ENCODE measurements at places on chromosomes 5 and 9.

GRCh38 chr9:33101104-33101951 is 24.9 kb upstream of the SMU1 start:
- no peak for DNase-seq

DNA sequence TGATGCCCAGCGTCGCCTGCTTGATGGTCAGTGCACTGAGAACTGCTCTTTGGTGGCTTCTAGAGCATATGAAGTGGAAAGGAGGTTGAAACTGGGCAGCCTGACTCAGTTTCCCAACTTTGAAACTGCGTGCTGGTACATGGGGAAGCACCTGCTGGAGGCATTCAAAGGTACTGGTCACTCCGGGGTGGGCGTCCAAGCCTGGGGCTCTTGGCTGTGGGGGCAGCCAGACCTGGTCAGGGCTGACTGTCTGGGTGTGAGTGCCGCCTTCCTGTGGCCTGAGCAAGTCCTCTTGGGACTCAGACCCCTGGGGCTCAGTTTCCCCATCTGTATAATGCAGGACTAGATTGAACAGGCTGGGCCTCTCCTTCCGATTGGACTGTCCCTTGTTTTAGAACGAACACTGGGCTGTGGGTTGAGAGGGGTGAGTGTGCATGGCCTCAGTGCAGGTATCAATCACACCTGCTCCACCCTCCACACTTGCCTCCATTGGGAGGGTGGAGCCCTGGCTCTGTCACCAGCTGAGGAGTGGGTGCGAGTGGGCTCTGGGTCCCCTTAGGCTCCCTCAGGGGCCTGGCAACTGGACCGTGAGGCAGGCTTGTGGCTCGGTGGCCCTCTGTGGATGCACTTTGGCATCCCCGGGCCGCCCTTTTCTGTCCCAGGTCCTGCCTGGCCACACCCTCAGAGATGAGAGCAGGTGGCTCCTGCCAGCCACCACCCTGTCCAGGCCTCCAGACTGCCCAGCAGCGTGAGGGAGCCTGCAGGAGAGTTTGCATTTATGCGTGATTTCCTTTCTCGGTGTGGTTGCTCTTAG is 80.2 kb downstream of the PHF2 start:
- DNase-seq = no peak

- DNase-seq = no peak
Measured at GRCh38 chr9:126849591-126850225, 10.7 kb upstream of the ZBTB34 start.

- DNase-seq = no peak
Measured at GRCh38 chr9:74783408-74783807, 104.3 kb downstream of the TRPM6 start.

DNA sequence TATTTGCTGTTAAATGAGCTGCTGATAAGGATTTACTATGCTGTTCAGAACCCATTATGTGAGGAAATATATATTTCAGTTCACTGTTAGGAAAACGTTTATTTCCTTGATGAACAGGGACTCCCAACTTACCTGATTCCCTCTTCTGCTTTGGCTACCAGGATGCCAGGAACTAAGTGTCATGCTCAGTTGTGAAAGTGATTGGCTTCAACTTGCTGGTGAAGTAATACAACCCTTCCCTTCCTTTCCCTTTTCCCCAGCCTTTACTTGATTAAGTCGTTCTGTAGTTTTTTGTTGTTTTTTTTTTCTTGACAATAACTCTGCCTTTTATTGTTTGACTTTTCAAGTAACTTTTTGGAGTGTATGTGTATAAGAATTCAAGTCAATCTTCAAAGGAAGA is 309.3 kb downstream of the DOCK8 start:
- no peak for DNase-seq

DNA sequence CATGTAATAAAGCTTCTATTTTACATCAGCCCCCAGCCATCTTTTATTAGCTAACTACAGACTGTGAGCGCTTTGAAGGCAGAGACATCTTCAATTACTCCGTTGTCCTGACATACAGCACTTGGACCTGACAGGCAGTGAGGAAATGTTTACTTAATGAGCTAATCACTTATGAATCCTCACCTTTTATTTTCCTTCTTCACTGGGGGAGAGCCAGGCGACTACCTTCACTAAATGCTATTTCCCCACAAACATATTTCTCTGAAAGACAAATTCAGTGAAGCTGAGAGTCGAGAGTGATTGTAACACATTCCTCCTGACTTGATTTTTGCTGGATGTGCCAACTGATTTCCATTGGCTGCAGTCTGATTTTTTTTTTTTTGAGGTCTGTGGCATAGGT is 192.1 kb upstream of the CLINT1 start:
- no peak for DNase-seq

GRCh38 chr9:13181652-13182051 is 97.8 kb downstream of the MPDZ start:
- DNase-seq = no peak

- DNase-seq = no peak
Measured at GRCh38 chr9:16687678-16688369, 182.6 kb downstream of the BNC2 start.

GRCh38 chr9:91898451-91899218 is 51.4 kb downstream of the ROR2 start:
- no peak for DNase-seq

GRCh38 chr5:32290922-32291321 is 21.8 kb downstream of the MTMR12 start:
- DNase-seq = no peak

DNA sequence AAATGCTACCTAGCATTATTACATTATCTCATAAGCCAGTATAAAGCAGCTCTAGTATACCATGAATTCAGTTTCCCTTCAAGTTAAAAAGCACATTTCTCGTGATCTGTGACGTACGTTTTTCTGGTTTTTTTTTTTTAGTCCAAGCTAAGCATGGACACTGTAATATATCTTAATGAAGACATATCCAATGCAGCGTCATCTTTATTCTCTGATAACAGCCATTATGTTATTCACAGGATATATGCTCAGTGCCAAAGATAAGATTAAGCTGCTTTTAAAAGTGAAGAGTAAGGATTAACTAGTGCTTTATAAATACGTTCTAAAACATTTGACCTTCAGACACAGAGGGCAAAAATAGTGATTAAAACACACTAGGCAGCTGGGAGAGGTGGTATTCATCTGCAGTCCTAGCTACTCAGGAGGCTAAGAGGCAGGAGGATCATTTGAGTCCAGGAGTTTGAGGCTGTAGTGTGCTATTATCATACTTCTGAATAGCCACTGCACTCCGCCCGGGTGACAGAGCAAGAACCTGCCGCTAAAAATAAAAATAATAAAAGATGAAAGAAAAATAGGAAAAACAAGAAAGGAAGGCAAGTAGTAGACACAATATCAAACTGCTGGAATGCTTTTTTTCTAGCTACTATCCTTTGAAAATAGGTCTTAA is 7.7 kb downstream of the CSNK1A1 start:
- DNase-seq = no peak

GRCh38 chr5:136058039-136058971 is 29.5 kb downstream of the TGFBI start:
- DNase-seq = no peak

GRCh38 chr5:157004893-157005551 is 42.0 kb upstream of the TIMD4 start:
- DNase-seq = no peak

GRCh38 chr5:14332746-14333145 is 189.6 kb downstream of the TRIO start:
- DNase-seq = no peak
